ENCODE measurements at places on chromosomes 5 and 9. TPM values are rescaled to one million over a fixed set of nuclear protein-coding genes. Genes with fewer than 3 reads are reported as not detected.

DNA sequence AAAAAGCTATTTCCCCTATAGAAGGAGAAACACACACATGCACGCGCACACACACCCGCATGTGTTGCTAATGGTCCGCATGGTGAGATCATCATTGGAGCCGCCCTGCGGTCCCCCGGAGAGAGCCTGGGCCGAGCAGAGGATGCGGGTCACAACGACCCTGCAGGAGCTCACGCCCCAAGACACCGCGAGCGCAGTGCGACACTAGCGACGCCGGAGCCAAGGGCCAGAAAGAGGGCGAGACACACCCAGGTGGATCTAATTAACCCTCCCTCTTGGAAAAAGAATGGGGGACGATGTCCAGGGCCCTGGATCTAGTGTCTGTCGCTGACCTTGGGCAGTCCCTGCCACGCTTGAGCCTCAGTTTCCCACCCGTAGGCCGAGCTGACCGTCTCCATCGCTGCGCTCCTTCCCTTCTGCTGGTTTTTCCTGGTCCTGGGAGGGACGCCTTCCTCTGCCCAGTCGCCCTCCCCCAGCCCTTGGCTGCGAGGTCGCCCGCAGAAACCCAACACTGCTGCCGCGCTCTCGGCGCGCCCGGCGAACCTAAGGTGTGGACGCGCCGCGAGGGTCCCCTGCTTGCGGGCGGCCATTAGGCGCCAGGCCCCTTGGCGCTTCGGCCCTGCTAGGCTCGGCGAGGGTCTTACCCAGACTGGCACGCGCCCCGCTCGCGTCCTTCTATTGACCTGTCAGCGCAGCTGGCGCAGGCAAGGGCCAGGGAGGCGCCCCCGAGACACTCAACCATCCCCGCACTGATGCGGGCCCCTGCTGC, 47.5 kb upstream of the RNF20 start:
- peaks cover 11% of the 10 kb centered on the region for H3K27me3 ChIP-seq
- no peak overlapping the region for H3K27ac ChIP-seq
- H3K36me3 ChIP-seq: no peaks in the 10 kb centered on the region
- no peak overlapping the region for H3K4me3 ChIP-seq
- no peak for DNase-seq

DNA sequence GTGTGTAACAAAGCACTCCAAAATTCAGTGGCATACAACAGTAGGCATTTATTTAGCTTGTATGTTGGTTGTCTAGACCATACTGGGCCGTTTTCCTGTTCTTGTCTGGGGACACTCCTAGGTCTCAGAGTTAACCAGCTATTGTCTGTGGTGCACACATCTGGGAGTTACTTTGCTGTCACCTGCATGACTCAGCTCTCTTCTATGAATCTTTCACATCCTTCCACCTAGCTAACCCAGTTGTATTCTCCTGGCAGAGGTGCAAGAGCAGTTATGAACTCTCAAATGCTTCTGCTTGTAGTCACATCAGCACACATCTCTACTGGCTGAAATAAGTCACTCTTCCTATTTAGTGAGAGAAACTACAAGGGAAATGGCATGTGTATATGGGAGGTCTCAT, 138.1 kb downstream of the BAAT start:
- H3K27me3 ChIP-seq: no peaks in the 10 kb centered on the region
- no peaks in the 10 kb centered on the region for H3K4me1 ChIP-seq
- no peaks in the 10 kb centered on the region for H3K36me3 ChIP-seq
- no peak for DNase-seq

- H3K36me3 ChIP-seq: no peaks in the 10 kb centered on the region
- H3K4me3 ChIP-seq: no peak overlapping the region
- no peaks in the 10 kb centered on the region for H3K27me3 ChIP-seq
Observed at GRCh38 chr9:104743376-104743985, 4.0 kb upstream of the NIPSNAP3A start.

- DNase-seq: no peak
- H3K27me3 ChIP-seq: no peaks in the 10 kb centered on the region
- H3K27ac ChIP-seq: no peak overlapping the region
- no peak overlapping the region for H3K4me3 ChIP-seq
Observed at GRCh38 chr5:136020383-136021015, 8.3 kb upstream of the TGFBI start.

Gene CDH9
- total RNA-seq: 0.13 TPM

Data from T-cell (primary cell).